ENCODE measurements at places on chromosomes 6 and 20.
A peak's percentile ranks its signal among the peaks of the same experiment; 100 is the strongest.

- DNase-seq: peak; percentile 13
Observed at GRCh38 chr6:155311086-155311485, 3.2 kb downstream of the TFB1M start.

- DNase-seq: no peak
Observed at GRCh38 chr6:152085451-152085921, 278.0 kb downstream of the ESR1 start.

DNA sequence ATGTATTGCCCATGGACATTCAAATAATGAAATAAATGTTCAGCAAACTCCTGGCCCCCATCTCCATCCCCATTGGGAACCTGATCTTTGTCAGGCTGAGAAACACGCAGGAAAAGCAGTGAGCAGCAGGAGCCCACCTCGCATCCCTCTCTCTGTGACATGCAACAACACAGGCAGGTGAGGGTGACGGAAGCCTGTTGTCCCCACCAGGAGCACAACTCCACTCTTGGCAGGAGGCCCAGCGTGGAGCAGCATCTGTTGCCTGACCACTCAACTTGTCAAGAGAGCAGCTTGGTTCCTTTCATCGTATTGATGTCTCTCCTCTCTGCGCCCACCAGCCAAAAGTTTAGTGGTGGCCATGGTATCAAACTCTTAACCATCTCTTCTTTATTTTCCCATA, 586.9 kb upstream of the ARID1B start:
- peak; percentile 83 for DNase-seq

- DNase-seq: no peak
Observed at GRCh38 chr6:12570461-12571030, 146.0 kb upstream of the PHACTR1 start.

DNA sequence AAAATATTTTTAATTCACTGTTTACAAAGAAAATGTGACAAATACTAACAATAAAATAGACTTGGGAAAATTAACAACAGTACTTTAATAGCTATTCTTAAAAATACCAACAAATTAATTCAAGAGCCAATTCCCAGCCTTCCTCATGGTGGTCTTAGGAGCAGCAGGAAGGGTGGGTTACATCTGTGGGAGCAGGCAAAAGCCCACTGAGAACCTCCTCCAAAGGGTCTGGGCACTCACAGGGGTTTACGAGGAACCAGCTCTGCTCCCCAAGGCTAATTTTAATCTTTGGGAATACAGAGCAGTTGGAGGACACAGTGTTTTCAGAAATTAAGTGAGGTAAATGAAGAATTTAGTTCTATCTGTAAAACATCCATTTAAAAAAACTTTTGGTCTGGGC, 10.2 kb downstream of the SOD2 start:
- DNase-seq: no peak

Measured in NCI-H1092 (cell line).